Smooth muscle cell of the coronary artery (primary cell): ENCODE measurements at places on chromosomes 16 and 17. TPM values are rescaled to one million over a fixed set of nuclear protein-coding genes. Genes with fewer than 3 reads are reported as not detected.

Gene SPATA22
- total RNA-seq = not detected in 2 replicates

Gene C17orf75
- total RNA-seq = 14.0 and 25.3 TPM in 2 replicates

Gene ZNRF1
- total RNA-seq = 9.2 and 9.5 TPM in 2 replicates

Gene AXIN2
- 2.6 and 5.4 TPM in 2 replicates for total RNA-seq

Gene SYCE1L
- total RNA-seq = 1.2 TPM in 1 of 2 replicates, not detected in the other
